Stimulated activated CD4-positive, alpha-beta T cell treated with anti-CD3 and anti-CD28 coated beads, Interleukin-1b, Interleukin-23, amount 100 ng/mL, for 1 hour (primary cell): ENCODE measurements at places on chromosomes 7 and 10.

- DNase-seq, result no peak
Observed at GRCh38 chr10:52436664-52437063, 122.6 kb downstream of the DKK1 start.

DNA sequence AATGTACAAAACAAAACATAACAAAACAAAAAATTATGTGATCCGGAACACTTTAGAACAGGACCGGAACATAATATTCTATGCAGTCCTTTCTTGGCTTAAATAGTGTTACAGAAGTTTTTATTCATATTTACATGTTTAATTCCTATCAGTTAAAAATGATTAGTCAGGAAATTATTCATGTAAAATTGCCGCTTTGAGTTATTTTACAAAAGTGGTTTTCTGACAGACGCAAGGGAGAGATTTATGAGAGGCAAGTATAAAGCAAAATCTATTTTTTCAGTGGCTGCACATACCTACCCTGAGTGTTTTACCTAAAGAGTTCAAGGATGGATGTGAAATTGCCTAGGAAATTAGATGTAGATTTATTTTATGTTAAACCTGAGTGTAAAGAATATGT lies 230.7 kb upstream of the DKK1 start:
- DNase-seq, result no peak

GRCh38 chr7:38878694-38879457 lies 30.1 kb downstream of the VPS41 start:
- no peak for DNase-seq

GRCh38 chr10:19628767-19629560 lies 187.3 kb upstream of the PLXDC2 start:
- DNase-seq, result no peak

DNA sequence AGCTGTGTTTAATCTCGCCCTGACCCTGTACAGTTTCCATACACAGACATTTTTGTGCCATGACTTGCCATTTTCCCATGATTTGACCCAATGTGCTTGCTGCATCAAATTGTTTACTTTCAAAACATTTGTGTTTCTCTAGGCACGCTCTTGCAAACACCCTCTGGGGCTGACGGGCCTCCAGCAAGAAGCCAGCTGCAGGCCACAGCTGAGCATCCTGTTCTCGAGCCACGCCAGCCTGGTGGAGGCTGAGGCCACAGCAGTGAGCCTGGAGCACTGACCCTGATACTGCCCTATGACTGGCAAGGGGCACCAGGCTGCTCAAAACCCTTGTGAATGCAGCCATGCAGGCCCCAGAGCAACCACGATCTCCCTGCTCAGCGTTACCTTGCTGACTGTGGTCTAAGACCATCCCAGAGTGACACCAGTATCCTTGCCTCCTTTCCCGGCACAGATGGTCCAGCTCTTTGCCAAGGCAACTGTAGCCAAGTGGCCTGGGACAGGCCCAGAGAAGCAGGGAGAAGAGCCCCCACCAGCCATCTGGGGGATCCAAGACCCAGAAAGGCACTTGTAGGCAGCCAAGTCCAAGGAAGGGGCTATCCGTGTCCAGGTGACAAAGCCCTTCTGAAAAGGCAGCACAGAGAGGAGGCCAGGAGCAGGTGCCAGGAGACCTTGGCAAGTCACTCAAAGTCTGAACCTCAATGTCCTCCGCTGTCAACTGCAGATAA lies 78.5 kb downstream of the OAT start:
- no peak for DNase-seq
